ENCODE measurements at places on chromosomes 2 and 18.

DNA sequence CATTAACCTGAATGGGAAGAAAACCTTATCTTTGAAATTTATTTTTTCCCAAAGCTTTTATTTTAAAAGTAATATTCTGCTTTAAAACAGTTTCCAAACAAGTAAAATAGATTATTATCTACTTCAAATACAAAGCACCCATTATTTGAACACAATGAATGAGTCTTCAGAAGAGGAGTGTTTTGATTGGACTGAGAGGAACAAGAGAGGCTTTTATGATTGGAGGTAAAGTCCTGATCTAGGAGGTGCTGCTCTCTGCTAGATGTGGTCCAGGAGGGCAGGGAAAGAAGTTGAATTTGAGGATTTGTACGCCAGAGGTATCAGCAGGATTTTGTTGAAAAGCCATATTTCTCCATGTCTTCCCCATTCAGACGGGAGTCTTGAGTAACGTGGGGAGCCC lies 900.7 kb downstream of the SOCS6 start:
- DNase-seq: no peak

GRCh38 chr18:63067939-63068338 lies 251.6 kb downstream of the BCL2 start:
- no peak for DNase-seq

GRCh38 chr2:102753563-102754159 lies 8.2 kb upstream of the TMEM182 start:
- DNase-seq: peak; percentile 50

- no peak for DNase-seq
These were observed 10.2 kb upstream of the ARHGAP28 start for GRCh38 chr18:6719098-6719846.

GRCh38 chr2:88658326-88658725 lies 31.1 kb upstream of the EIF2AK3 start:
- DNase-seq: no peak

DNA sequence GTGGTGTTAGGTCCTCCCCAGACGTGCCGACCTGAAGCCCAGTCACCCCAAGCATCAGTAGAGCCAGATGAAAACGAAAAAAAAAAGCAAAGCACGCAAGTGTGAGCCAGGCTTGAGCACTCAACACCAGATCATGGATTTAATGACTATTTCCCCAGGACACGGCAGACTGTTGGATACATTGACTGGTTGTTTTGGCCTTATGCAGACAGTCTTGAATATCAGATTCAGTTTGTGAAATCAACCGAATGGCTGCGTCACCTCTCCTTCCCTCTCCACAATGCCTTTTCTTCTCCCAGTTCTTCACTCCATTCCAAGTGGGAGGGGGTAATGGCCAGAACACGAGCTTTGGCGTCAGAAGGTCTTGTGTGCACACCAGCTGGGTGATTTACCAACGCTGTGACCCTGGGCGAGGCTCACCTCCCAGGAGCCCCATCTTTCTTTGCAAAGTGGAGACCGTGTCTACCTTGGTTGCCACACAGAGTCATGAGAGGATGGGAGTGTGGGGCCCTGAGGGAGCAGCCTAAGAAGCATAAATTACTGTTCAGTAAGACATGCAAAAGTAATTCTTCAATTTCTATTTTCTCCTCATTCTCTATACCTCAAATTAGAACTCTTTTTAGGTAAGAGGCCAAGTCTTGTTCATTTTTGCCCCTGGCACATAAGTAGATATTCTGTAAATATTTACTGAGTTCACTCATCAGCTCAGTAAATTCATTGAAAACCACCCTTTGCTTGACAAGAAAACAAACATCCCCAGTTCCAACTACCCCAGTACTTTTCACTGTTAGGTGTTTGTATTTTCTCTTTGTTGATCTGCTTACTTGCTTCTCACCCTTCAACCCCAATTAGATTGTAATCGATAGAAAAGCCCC lies 181.1 kb upstream of the COPS8 start:
- no peak for DNase-seq

DNA sequence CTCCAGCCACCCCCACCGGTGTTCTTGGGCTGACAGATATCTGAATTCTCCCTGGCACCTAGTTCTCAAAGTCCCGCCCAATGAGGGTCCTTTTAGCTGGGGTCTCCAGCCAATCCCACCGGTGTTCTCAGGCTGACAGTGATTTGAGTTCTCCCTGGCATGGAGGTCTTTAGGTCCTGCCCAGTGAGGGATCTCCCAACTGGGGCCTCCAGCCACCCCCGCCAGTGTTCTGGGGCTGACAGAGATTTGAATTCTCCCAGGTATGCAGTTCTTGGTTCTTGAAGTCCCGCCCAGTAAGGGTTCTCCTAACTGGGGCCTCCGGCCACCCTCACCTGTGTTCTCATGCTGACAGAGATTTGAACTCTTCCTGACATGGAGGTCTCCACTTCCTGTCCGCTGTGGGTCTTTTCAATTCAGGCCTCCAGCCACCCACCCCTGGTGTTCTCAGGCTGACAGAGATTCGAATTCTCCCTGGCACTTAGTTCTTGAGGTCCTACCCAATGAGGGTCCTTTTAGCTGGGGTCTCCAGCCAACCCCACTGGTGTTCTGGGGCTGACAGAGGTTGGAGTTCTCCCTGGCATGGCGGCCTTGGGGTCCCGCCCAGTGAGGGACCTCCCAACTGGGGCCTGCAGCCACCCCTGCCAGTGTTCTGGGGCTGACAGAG lies 154.6 kb downstream of the ANKRD36 start:
- DNase-seq: no peak

GRCh38 chr2:30287857-30288513 lies 56.7 kb downstream of the LBH start:
- DNase-seq: no peak

- DNase-seq: no peak
These were observed 21.0 kb downstream of the MERTK start for GRCh38 chr2:111919365-111919764.

DNA sequence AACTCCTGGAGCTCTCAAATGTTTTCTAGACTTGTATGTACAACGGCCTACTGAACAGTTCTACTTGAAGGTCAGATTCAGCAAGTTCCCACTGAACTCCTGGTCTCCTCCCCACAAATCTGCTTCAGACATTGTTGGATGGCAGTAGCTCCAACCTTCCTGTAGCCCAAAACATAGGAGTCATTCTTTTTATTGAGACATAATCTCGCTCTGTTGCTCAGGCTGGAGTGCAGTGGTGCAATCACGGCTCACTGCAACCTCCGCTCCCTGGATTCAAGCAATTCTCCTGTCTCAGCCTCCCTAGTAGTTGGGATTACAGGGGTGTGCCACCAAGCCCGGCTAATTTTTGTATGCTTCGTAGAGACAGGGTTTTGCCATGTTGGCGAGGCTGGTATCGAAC lies 47.3 kb downstream of the QPCT start:
- no peak for DNase-seq

DNA sequence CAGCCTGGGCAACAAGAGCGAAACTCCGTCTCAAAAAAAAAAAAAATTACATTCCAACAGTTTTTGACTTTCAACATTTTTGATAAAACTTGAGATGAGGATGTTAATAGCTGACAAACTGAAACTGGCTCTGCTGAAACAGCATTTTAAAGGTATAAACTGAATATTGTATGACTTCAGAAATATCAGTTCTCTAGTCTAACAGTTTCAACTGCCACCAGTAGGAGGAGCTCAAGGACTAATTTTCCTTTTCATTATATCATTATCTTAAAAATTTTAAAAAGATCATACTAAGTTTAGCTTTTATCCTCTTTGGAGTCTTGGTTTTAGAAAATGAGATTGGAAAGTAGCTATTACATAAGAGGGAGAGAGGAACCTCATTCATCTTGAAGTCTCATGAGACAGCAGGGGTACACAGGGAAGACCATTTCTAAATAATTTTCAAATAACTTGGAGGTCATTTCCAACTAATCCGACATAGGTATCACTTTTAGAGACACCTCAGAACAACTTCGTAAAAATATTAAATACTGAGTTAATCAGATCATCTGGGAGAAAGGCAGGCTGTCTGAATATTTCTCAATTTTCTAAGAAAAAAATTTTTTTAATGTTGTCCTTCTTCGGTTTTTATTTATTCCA lies 37.6 kb upstream of the MCM6 start:
- peak; percentile 42 for DNase-seq

DNA sequence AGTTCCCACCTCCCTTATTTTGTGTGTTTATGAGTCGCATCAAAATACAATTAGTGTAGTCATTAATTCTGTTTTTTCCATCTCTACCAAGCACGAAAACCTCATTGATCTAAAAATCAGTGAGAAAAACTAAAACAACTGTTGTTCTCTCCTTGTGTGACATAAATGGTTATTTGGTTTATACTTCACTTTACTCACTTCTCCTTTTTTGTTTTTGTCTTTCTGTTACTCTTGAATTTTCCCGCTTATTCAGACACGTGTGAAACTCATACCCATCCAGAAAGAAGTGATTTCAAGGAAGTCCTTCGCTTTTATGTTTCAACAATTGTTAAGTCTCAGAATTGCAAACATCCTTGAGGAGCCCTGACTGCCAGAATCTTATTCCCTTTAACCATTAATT lies 121.6 kb downstream of the EML6 start:
- DNase-seq: no peak

GRCh38 chr18:44654573-44654972 lies 26.1 kb upstream of the SETBP1 start:
- no peak for DNase-seq

- no peak for DNase-seq
These were observed 51.2 kb downstream of the TRABD2A start for GRCh38 chr2:84829693-84830092.

DNA sequence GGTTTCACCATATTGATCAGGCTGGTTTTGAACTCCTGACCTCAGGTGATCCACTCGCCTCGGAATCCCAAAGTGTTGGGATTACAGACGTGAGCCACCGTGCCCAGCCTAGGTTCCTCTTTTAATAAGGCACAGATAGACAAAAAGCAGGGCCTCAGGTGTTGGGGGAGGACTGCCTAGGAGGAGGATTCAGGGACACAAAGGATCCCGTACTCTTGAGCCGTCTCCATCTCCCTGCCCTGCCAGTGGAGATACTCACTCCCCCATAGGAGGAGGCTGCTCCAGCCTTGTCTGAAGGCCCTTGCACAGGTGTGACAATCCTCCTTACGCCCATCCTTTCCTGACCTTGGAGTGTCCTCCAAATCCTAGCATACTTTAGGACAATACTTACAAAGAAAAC lies 32.0 kb upstream of the TFCP2L1 start:
- DNase-seq: no peak

DNA sequence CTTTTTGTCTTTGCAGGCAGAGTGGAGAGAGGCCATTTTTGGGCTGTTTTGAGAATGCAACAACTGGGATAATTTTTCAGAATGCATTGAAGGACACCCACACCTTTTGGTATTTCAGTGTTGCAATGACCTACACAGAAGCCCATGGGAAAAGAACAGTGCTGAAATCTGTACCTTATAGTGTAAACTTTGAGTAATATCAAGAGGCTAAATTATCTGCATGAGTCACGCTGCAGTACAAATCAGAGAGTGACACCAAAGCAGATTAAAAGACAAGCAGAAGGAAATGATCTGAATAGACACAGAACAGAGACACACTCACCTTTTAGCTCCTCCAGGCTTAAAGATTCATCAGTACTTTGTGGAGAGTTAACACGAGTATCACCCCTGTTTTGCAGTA lies 265.3 kb downstream of the PAX3 start:
- no peak for DNase-seq

DNA sequence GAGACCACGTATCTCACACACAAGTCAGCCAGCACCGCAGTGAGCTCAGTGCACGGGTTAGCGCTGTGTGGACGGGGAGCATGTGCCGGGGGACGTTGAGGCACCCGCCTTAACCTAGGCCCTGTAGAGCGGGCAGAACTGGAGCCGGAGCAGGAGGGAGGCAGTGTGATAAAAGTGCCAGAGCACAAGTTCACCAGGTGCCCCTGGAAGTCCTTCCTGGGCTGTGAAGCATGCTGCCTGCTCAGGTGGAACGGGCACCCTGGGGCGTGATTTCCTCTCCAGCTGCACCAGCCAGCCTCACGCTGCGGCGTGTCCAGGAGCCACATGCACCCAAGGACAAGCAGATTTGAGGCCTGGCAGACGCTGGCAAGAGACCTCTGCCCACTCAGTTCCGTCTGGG lies 50.3 kb downstream of the ITGB1BP1 start:
- no peak for DNase-seq

DNA sequence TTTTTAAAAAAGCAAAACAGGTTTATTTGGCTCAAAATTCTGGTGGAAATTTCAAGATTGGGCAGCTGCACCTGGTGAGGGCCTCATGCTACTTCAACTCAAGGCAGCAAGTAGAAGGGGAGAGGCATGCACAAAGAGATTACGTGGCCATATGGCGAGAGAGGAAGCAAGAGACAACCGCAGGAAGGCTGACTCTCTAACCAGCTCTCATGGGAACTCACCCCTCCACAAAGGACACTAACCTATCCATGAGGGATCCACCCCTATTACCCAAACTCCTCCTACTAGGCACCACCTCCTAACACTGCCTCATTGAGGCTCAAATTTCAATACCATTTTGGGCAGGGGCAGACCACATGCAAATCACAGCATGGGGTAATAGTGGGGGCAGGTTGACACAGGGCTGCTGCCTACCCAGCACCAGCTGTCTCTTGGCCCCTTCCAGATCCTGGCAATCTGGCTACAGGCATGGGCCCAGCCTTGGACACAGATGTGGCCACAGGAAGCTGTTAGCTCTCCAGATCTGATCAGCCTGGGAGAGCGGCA lies 2.0 kb upstream of the CAPN10 start:
- no peak for DNase-seq

DNA sequence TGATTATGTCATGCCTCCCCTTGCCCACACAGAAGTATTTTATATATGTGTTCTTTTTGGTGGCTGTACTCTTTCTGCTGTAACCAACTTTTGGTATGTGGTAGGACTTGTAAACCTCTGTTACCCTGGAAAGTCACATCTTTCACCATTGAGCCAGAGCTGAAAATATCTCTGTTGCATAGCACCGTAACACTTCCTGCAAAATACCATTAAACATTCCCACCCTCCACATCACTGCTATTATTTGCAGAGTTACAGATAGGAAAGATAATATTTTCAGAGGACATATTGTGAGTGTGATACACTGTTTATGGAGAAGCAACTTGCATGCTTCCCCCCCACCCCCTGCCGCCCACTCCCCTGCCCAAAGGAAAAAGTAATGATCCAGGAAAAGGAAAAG lies 44.8 kb downstream of the CAB39 start:
- DNase-seq: no peak

GRCh38 chr2:233692648-233693047 lies at the start of gene UGT1A6:
TSS of gene UGT1A6 (plus strand) at chr2:233692890. CDS start at chr2:233693005, 115 bp downstream.
- DNase-seq: no peak

- DNase-seq: no peak
These were observed 145.8 kb downstream of the BABAM2 start for GRCh38 chr2:28036307-28036706.

GRCh38 chr2:238941262-238941792 lies 93.4 kb downstream of the TWIST2 start:
- no peak for DNase-seq
